M059J (cell line): ENCODE measurements at places on chromosomes 2 and 18. TPM values are rescaled to one million over a fixed set of nuclear protein-coding genes. Genes with fewer than 3 reads are reported as not detected.

SIX3 gene
- total RNA-seq = not detected in 2 replicates

FAM110C gene
- total RNA-seq = 0.15 TPM in 1 of 2 replicates, not detected in the other

MLPH gene
- total RNA-seq = 50.7 and 68.8 TPM in 2 replicates

SERPINB13 gene
- not detected in 2 replicates for total RNA-seq

BOK gene
- 3.9 and 11.7 TPM in 2 replicates for total RNA-seq

RESP18 gene
- not detected in 2 replicates for total RNA-seq

POTEC gene
- total RNA-seq = 0.02 TPM in 1 of 2 replicates, not detected in the other

OXER1 gene
- not detected in 2 replicates for total RNA-seq

IL1R1 gene
- 7.9 and 12.4 TPM in 2 replicates for total RNA-seq

GLI2 gene
- total RNA-seq = 0.76 and 4.3 TPM in 2 replicates

SERPINB2 gene
- 24.2 and 26.6 TPM in 2 replicates for total RNA-seq

PSTPIP2 gene
- 0.76 and 1.3 TPM in 2 replicates for total RNA-seq

UNC80 gene
- not detected in 2 replicates for total RNA-seq

SPHKAP gene
- total RNA-seq = not detected in 2 replicates

LAMA1 gene
- 0.39 and 1.6 TPM in 2 replicates for total RNA-seq

LCT gene
- not detected in 2 replicates for total RNA-seq

- peak; percentile 30 for DNase-seq
Measured at GRCh38 chr2:152432206-152432653, 97.3 kb downstream of the FMNL2 start.

- peak; percentile 91 for DNase-seq
Measured at GRCh38 chr2:20067992-20068584, 16.7 kb upstream of the LAPTM4A start.

- no peak for DNase-seq
Measured at GRCh38 chr18:10840743-10841142, 308.6 kb downstream of the PIEZO2 start.

DNA sequence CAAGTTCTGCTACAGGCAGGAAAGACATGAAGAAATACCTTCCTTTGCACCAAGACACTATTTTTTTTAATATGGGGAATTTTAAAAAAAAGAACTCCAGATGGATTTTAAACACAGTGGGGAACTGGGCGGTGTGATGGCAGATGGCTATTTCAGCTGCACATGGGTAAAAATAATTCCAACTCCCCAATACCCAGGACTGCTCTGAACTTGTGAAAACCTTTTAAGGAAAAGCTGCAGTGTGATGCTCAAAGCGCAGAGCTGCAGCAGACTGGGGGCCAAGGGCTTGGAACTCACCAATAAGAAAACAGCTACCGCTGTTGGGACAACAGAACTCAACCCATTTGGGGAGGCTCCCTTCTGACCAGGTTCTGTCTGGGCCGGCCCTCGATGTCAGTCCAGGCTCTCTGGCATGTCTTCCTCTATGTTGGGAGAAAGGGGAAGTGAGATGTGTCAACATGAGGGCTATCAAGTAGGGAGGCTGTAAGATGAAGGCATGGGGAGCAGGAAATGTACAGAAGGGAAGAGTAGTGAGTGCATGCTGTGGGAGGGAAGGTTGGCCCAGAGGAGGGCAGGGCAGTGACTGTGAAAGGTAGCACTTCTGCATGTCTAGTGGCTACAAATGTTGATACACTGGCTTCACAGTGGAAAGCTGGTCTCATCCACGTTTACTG is 64.0 kb upstream of the SLC14A2 start:
- no peak for DNase-seq

DNA sequence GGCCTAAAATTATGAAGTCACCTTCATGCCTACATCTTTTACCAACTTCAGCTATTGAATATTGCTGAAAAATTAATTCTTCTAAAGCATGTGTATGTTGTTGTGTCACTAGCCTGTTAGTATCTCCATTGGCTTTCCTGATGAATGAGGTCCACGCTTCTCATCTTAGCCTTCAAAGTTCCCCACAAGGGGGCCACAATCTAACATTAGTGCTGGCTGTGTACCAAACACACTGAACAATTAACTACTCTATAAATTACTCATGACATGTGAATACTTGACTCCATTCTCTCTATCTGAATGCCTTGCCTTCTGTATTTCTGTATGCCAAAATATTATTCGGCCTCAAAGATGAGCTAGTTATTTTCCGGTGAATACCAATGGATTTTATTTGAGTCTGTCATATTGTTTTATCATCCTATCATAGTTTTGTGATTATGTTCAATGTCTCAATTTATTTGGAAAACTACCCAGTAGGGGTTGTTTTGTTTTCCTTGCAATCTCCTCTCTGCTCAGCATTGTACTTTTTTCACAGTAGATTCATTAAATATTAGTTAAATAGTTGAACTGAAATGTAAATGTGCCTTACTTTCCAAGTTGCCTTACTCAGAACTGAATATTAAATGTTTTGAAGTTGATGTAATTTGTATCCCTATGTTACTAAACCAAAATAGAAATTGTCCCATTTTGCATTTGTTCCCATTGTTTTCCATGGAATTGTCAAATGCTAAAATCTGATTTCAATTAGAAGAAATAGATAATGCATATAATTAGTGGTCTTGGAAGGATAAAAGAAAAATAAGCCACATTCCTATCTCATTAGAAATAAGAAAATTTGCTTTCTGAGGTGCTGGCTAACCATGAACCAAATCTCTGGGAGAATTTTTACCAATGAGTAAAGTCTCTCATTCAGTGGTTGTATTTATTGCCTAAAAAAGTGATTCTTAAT is 208.4 kb upstream of the COL3A1 start:
- peak; percentile 69 for DNase-seq

- no peak for DNase-seq
Measured at GRCh38 chr2:149218497-149218896, 111.9 kb upstream of the LYPD6 start.

GRCh38 chr2:19123556-19123955 is 234.9 kb downstream of the OSR1 start:
- DNase-seq = no peak

- DNase-seq = peak; percentile 8
Measured at GRCh38 chr2:88692187-88692586, 714 bp downstream of the RPIA start.

DNA sequence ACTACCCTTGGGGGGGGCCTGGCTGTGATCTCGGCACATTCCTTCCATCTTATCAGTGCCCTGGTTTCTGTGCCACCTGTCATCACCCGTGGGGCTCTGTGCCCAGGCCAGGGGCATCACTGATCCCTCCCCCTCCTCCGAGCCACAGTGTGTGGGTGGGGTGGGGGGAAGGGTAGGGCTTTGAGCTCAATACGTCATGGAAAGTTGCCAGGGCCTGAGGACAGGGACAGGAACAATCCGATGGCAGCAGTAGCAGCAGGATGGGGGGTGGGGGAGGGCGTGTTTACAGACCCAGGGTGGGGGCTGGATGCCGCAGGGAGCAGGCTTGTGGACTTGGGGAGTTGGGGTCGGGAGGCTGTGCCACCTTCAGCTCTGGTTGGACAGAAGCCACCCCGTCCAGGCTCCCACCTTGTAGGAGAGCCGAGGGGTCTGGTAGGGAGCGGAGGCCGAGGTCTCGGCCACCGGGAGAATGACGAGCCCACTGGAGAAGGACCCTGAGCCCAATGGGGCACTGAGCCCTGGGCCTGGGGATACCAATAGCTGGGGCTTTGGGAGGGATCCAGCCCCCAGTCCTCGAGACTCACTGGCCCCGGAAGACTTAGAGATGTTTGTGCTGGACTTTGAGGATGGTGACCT is 3.5 kb downstream of the SLC4A3 start:
- no peak for DNase-seq

DNA sequence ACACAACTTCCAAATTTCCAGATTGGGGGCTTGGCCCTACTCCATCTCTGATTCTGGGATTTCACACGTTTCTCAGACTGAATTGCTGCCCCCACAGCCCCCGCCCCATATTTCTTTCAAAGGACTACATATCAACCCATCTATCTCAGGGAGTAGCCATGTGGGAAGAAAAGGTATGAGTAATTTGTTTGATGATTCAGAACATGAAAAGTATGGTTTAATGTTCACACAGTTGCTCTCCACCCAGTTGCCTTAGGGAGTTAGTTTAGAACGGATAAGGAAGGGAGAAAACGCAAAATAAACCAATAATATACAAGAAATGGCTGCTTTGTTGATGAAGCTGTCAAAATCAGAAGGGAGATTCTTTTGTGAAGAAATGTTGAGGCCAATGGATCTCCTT is 145.1 kb downstream of the PIEZO2 start:
- peak; percentile 79 for DNase-seq

GRCh38 chr18:24268784-24269550 is 128.7 kb downstream of the OSBPL1A start:
- DNase-seq = peak; percentile 6

- no peak for DNase-seq
Measured at GRCh38 chr2:215808996-215809395, 204.4 kb downstream of the MREG start.

- peak; percentile 79 for DNase-seq
Measured at GRCh38 chr2:85799215-85799956, 45.6 kb downstream of the ATOH8 start.

GRCh38 chr2:217980036-217980435 is 22.8 kb downstream of the TNS1 start:
- no peak for DNase-seq

- DNase-seq = no peak
Measured at GRCh38 chr2:33706410-33706809, 107.3 kb upstream of the FAM98A start.

GRCh38 chr2:148495586-148495985 is 149.0 kb upstream of the EPC2 start:
- DNase-seq = no peak

GRCh38 chr2:237320801-237321560 is 93.0 kb downstream of the COL6A3 start:
- DNase-seq = no peak

- DNase-seq = no peak
Measured at GRCh38 chr2:190999949-191000665, 13.9 kb downstream of the STAT1 start.

DNA sequence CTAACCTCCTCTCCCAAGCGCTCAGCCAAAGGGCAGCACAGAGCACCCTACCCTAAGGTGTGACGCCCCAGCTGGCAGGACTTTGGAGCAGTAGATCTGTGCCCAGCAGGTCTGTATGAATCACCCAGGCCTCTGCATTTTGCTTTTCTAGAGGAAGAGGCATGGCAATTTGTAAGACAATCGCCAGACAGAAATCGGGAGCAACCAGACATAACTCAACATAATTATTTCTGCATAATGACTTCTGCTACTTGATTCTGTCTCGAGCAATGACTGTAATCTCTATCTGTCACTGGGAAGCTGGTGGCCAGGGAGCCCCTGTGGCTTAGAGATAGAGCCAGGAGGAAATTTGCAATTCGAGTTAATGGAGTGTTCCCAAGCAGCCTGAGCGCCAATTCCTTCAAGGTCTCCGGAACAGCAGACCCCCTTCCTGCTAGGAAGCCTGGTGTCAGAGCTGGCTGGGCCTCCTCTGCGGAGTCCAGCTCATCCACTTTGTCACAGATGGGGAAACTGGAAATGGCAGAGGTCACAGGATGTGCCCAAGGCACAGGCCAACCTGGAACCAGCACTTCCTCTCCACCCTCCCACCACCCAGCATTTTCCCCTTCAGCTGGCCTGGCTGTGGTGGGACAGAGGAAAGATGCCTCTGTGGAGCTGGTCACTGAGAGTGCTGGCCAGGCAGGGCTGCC is 55.0 kb downstream of the ODC1 start:
- DNase-seq = no peak

GRCh38 chr2:8835279-8835678 is 2.1 kb downstream of the KIDINS220 start:
- no peak for DNase-seq

- no peak for DNase-seq
Measured at GRCh38 chr18:37869051-37869450, 303.5 kb upstream of the CELF4 start.

GRCh38 chr2:68749345-68749744 is 14.7 kb downstream of the ARHGAP25 start:
- no peak for DNase-seq

DNA sequence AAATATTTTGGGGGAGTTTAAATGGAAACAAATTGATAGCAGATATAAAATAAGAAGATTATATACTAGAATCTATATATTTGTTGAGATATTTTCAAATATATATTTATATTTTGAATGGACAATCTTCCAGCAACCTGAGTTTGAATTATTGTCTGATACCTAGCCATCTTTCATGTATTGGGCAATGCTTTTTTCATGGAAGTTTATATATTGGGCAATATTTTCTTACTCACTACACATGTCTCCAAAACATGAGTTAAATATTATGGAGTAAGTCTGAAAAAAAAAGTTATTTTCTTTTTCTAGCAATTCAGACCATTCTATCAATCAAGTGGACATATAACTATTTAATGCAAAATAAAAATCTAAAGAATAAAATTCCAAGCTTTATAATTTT is 295.2 kb downstream of the NYAP2 start:
- DNase-seq = no peak

- DNase-seq = no peak
Measured at GRCh38 chr2:146214394-146214929, 1630.4 kb upstream of the ACVR2A start.

DNA sequence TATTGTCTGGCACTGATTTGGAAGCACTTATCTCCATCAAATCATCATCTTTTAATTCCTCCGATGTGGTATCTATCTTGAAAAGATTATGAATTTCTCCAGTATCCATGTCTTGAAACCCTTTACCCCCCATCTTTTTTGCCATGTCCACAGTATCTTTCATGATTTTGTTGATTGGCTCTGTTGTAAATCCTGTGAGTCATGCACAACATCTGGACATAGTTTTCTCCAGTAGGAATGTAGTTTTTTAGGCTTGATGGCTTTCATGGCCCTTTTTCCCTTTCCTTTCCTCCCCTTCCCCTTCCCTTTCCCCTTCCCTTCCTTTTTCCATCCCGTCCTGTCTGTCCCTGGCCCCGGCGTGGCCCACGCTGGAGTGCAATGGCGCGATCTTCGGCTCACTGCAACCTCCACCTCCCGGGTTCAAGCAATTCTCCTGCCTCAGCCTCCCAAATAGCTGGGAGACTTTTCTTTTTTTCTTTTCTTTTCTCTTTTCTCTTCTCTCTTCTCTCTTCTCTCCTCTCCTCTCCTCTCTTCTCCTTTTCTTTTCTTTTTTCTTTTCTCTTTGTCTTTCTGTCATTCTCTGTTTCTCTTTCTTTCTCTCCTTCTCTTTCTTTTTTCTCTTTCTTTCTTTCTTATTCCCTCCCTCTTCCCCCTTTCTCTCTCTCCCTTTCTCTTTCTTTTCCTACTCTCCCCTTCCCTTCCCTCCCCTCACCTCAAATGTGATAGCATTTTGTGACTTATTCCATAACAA is 18.4 kb upstream of the ZNF638 start:
- no peak for DNase-seq

GRCh38 chr2:108267101-108267500 is 21.6 kb upstream of the SULT1C2 start:
- peak; percentile 52 for DNase-seq

DNA sequence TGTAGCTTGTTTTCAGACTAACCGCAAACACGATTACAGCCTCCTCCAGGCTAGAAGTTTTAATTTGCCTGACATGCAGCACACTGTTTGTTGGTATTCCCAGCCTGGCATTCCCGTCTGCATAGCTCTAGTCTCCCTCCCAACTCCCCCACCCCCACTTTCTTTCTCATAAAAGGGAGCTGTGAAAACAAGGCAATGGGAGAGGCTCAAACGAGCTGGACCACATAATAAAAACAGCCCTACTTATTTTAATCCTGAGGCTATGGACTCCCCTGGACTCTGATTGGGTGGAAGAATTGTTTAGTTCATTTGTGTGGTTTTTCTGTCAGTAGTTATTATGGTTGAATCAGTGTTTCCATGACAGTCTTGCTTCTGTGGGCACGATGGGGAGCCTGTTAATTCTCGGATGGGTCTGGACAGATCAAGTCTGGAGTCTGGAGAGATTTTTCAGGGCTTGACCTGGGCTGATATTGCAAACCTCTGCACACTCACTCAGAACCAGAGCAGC is 1.2 kb downstream of the STON1 start:
- DNase-seq = peak; percentile 99

GRCh38 chr18:54919412-54919811 is 39.8 kb downstream of the CCDC68 start:
- no peak for DNase-seq
